Panc1 (cell line): ENCODE measurements at places on chromosomes 3 and 15.

DNA sequence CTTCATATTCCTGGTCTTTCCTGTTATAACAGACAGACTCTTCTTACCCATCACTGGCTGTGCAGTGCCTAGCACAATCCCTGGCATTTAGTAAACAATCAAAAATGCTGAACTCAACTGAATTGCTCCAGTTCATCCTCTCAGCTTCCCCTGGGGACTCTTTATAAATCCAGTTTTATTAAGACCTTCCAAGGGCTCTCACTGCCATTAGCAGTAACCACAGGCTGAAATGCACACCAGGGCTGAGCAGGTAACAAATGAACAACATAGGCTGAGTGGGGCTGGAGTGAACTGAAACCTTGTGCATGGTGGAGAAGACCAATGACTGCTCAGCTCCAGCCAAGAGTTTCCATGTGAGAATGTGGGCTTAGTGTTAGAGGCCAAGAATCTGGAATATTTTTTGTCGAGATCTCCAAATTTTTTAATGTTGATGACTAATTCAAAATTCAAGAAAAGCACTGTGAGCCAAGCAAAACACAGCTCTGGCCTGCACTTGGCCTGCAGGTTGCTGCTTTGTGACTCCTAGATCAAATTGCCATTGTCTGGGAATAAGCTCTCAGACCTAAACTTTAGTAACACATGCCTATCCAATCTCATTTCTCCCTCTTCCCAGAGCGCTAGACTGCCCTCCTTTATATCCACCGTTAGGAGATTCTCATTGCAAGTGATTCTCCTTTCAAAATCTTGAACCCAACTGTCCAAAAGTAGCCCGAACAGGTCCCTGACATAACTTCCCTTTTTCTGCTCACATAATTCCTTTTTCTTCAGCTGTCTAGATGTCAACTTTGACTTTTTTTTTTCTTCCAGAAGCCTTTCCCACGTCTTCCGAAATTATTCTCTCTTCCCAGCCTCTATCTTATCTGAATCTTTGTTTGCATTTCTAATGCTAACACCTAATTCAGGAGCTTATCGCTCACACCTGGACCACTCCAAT lies 7.4 kb downstream of the SQOR start:
- DNase-seq = no peak

GRCh38 chr3:13623101-13623654 lies 74.3 kb downstream of the FBLN2 start:
- DNase-seq = no peak

DNA sequence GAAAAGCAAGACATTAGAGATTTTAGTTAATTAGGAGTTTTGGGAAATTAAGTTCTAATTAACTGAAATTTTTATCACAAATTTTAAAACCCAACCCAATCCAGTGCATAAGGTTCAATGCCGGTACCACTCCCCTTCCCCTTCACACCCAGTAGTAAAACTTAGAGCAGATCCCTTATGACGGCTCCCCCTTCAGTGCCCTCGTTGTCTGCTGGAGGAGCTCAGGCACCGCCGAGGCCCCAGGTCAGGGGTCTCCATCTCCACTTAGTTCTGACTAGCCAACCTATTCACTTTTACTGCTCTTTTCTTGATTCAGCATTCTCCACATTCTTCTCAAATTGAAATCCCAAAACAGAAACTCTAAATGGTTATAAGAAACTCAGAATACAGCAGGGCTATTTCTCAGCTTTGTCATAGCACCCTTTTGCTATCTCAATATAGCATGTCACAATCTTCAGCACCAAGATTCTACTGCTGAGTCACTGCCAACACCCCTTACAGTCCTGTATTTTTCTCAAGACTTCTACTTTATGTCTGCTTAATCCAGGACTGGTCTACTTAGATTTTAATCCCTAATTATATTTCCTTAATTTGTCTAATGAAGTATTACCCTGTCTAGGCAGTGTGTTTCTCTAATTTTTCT lies 39.8 kb downstream of the TUBGCP4 start:
- no peak for DNase-seq

- DNase-seq = no peak
Observed at GRCh38 chr15:34275154-34275553, 50.3 kb downstream of the EMC4 start.

GRCh38 chr15:46034755-46035154 lies 399.9 kb downstream of the SQOR start:
- DNase-seq = no peak

DNA sequence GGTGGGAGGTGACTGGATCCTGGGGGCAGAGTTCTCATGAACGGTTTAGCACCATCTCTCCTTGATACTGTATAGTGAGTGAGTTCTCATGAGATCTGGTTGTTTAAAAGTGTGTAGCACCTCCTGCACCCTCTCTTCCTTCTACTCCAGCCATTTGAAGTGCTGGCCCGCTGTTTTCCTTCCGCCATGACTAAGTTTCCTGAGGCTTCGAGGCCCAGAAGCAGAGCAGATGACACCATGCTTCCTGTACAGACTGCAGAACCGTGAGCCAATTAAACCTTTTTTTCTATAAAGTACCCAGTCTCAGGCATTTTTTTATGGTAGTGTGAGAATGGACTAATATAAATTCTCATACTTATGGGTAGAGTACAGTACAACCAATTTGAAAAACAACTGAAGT lies 123.6 kb upstream of the BHLHE40 start:
- DNase-seq = no peak

- DNase-seq = no peak
Observed at GRCh38 chr15:39987821-39988220, 51.2 kb downstream of the SRP14 start.

DNA sequence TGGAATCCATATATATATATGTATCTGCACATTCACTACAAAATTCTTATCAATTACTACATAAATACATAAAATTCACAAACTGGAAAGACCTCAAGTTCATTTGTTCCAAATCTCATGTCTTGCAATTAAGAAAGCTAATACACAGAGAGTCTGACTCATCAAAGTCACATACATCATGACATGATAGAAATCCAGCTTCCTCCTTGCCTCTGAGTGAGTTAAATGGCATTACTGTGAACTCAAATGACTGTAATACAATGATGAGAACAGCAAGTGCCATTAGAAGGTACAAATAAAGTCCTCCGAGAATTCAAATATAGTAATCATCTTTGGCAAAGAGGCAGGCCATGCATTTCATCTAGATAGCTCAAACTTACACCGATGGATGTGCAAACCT lies 55.1 kb upstream of the AGTR1 start:
- no peak for DNase-seq

DNA sequence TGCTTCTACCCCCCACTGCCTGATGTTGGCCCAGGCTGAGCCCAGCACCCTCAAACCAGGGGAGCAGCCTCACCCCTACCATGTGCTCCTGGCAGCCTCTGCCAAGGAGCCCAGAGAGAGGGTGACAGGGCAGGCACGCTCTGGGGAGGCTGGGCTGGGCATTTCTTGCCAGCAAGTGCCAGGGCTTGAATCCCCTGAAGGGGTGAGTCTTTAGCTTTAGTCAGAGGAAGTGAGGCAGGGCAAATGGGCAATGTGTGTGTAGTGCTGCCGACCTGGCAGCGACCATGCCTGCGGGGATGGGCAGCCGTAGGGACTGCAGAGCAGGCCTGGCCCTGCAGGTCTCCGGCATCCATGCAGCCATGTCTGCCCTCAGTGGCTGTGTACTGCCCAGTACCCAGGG lies 18.1 kb downstream of the DUSP7 start:
- DNase-seq = no peak

DNA sequence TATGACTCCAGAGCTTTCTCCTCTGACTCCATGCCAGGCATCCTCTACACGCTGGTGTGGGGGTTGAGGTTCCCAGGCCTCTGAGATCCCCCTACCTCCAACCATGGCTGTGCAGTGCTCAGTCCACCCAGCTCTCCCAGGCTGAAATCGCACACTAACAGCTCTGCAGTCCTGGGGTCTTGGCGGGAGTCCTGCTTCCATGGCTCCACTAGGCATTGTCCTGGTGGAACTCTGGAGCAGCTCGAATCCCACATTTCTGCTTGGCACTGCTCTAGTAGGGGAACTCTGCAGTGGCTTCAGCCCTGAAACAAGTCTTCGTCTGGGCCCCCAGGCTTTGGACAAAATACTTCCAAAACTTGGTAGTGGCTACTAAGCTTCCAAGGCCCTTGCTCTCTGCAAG lies 50.7 kb downstream of the ROPN1B start:
- no peak for DNase-seq

DNA sequence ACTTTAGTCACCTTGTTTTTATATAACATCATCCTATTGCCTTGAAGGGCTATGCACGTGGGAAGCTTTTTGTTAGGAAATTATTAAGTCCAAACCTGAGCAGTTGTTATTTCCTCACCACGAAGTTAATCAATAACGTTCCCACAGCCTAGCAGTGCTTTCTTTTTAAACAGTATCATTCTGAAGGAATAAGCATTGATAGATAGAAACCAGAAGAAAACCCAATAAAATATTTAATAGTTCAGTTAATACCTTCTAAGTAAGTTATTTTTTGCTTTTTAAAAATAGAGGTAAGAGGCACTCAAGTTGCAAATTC lies 149.3 kb downstream of the KCNMB2 start:
- DNase-seq = no peak

DNA sequence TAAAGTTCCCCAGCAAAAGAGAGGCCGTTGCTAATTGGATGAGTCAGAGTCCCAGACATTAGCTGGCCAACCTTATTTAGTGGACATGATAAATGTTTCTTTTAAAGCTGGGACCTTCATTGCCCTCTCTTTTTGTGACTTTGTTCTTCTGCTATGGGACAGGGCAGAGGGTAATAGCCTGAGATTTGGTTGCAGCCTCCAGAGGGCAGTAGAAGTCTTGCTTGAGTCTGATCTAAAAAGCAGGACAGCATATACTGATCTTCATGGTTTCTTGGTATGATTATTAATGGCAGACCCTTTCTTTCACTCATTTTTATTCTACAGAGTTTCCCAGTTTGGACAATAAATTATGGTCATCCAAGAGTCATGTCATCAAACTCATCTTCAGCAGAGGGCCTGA lies 25.1 kb upstream of the ZKSCAN7 start:
- no peak for DNase-seq

- peak; percentile 78 for DNase-seq
Observed at GRCh38 chr3:45647148-45647619, 42.0 kb upstream of the SACM1L start.

DNA sequence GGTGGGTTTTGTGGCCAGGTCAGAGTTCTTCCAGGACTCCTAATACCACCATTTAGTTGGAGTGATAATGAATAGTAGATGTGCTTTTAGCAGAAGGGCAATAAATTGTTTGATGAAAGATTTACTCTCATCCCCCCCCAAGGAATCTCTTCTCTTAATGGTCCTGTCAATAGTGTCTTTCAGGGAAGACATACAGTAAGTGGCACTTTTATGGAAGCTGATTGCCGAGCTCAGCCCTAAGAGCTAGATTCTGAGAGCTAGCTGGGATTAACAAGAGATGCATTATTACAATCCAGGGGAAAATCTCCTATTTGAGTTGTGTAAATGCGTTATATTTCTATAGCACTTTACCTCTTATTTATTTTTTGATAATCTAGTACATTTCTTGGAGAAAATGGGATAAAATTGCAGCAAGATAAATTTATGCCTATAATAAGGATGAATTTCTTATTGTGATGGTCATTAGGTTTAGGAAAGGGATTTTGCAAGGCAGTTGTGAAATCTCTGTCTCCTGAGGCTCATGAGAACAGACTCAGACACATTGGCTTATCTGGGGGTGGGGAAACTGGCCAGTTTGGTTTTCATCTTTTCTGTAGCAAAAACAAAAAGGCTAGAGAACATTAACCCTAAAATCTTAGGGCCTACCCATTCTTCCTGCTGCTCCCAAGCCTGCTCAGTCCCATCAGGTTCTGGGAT lies 41.6 kb upstream of the CLSTN2 start:
- DNase-seq = no peak

DNA sequence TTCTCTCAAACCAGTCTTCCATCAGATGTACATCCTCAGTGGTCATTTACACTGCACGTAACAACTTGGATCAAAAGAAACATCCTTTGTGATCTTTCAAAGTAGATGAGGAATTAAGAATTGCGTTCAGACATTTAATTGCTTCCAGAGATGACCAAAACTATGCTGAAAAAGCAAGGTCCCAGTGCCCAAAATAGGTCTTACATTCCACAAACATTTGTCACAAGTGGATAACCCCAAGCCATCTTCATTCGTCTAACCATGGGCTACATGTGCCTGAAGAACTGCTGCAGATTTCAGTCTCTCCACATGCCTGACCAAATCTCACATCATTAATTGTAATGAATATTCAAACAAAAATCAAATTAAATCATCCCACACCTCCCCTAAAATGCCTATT lies 273.6 kb downstream of the SHOX2 start:
- DNase-seq = no peak

GRCh38 chr15:99424978-99425656 lies 140.7 kb upstream of the MEF2A start:
- no peak for DNase-seq

GRCh38 chr3:168251371-168251770 lies 155.6 kb upstream of the GOLIM4 start:
- DNase-seq = no peak

DNA sequence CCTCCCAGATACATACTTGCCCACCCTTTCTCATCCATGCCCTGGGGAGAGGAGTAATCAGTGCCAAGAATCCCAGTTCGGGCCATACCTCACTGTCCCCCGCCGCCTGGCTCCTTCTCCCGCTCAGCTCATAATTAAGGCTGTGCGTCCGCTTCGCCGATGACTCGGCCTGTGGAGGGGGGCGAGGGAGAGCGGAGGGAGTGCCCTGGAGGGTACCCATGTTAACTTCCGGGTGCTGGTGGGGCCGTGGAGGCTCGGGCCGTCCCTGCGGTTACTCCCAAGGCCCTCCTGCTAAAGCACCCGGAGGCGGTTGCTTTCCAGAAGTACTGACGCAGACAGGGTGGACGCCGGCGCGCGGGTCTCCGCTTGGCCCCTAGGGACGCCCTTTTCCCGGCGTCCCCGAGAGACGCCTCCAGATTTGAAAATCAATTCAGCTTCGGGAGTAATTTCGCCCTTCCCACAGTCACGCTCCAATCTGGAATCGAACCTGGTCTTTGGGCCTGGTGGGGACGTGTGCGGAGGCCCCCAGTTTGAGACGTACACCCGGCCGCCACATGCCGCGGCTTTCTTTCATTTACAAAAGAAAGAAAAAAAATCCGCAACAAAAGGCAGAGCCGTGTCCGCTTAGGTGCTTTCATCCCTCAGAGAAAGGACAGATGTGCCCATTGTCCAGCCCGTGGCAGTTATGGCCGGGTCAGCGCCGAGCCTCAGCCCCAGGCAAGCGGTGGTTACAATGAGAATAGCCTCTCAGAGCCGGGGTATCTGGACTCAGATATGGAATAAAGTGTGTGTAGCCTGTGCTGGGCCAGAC lies 1.0 kb upstream of the ONECUT1 start:
- DNase-seq = no peak

DNA sequence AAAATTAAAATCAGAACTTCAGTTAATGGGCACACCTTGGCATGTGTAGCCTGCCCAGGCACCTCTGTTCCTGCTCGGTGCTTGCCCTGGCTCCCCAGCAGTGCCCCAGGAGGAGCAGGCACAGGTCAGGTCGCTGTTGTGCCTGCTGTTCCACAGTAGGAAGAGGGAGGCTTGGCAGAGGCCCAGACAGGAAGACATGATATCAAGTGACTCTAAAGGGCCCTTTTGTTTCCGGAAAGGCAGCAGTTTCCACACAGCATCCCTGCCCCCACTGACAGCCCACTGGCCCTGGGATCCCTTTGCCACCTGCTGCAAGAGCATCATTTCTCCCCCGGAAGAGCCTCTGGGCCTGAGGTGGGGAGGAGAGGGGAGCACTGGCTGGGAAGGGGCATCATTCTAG lies 40.5 kb upstream of the HES1 start:
- DNase-seq = no peak
